ENCODE measurements at places on chromosomes 11 and 22. TPM values are rescaled to one million over a fixed set of nuclear protein-coding genes. Genes with fewer than 3 reads are reported as not detected.

DNA sequence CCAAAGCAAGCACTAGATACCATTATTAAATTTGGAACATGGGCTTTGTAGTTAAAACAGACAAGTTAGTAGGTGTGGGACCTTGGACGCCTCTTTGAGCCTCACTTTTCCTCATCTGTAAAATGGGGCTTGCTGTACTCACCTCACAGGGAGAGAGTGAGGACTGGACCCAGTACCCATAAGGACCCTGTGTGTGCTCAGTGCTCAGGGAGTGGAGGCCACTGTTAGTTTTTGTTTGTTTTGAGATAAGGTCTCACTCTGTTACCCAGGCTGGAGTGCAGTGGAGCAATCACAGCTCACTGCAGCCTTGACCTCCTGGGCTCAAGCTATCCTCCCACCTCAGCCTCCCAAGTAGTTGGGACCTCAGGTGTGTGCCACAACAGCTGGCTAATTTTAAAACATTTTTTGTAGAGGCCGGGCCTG lies 8.9 kb downstream of the RAPSN start:
- DNase-seq: no peak

The KRTAP5-1 gene
- not detected for total RNA-seq

DNA sequence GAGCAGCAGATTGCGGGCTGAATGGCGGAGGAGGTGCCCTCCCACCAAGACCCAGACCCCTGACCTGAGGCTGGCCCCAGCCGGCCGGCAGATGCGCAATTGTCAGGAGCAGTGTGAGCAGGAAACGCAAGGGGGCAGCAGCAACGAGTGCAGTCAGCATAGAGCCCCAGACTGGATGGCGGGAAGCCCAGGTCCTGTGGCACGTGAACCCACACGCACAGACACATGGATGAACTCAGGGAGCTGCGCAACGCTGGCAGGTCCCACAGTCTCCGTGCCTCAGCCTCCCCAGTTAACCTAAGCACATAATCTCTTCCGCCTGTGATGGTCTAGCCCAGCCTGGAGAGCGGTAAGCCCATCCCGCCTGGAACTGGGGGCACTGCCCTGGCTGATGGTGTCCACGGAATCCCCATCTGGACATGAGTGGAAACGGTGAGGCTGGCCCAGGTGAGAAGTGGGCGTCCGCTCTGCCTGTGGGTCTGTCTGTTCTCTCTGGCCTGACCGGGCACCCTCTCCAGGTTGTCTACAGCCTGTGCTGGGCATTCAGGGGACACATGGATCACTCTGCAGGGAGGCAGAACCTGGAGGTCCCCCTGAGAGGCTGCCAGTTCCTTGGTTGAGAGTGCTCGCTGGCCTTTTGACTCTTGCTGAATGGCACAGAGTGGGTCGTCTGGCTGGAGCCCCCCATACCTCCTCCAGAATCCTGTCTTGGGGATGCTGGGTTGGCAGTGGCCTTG lies 626 bp upstream of the TBX10 start:
- peak; percentile 73 for DNase-seq

DNA sequence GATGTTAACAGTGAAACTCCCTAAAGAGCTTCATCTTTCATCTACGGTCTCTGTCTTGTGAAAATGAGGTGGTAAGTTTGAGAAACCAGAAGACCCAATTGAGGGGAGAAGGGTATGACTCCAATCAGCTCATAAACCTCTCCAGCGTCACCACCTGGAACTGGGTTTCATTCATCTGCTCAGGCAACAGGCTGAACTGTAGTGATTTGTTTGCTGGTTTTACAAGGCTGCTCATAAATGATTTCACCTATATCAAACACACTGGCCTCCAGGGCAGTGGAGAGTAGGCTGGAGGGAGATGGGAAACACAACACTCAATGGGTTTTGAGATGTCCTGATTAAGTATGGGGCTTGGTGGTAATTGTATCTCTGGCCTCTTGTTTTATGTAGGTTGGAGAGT lies 79.0 kb downstream of the EFCAB6 start:
- DNase-seq: no peak

- DNase-seq: no peak
Observed at GRCh38 chr11:10719616-10720015, 26.1 kb upstream of the IRAG1 start.

GRCh38 chr11:65169164-65169641 lies 830 bp upstream of the SPDYC start:
- no peak for DNase-seq

DNA sequence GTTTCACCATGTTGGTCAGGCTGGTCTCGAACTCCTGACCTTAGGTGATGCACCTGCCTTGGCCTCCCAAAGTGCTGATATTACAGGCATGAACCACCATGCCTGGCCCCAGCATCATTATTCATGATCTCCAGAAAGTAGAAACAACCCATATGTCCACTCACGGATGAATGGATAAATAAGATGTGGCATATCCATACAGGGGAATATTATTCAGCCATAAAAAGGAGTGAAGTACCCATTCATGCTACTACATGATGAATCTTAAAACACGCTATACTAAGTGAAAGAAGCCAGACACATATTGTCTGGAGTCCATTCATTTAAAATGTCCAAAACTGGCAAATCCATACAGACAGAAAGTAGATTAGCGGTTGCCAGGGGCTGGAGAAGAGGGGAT lies 79.9 kb upstream of the TCF20 start:
- DNase-seq: no peak

DNA sequence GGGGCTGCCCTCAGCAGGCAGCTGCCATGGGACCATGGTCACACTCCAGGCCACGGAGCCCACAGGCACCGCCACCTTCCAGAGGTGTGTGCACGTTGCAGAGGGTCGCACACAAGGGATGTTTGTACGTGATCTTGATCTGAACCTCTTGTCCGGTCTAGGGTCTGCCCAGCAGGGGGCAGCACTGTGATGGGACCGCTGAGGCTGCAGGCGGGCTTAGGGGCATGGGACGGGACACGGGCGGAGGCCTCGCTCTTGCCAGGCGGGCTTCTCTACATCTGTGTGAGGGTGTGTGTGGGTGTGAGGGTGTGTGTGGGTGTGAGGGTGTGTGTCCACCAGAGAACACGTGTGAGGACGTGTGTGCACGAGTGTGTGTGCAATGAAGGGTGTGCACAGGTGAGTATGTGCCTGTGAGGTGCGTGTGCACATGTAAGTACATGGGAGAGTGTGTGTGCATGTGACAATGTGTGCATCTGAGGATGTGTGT lies 52.4 kb downstream of the CACNA1I start:
- peak; percentile 21 for DNase-seq

GRCh38 chr11:12480401-12480800 lies 103.0 kb downstream of the PARVA start:
- DNase-seq: no peak

DNA sequence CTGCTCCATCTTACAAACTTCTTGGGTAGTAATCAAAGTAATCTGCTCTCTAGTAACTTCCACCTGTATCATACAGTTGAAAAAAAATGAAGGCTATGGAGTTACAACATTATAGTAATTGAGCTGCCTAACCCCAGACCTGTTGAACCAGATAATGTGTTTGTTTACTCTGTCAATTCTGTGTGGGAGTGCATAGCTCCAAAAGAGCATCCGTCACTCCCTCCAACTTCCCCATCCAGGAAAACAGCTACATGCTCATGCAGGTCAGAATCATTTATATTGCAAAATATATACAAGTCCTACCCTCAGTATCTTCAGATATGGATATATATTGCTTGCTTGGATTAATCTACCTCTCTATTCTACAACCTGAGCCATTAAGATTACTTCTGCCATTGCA lies 244.0 kb upstream of the ANO5 start:
- no peak for DNase-seq

All from thyroid gland (tissue), 4 donors.